ENCODE measurements at places on chromosomes 6 and 20. TPM values are rescaled to one million over a fixed set of nuclear protein-coding genes. Genes with fewer than 3 reads are reported as not detected.

GRCh38 chr20:23528867-23529431 lies 38.0 kb downstream of the CST8 start:
- H3K4me1 ChIP-seq = no peaks in the 10 kb centered on the region
- H3K27ac ChIP-seq = no peak overlapping the region
- DNase-seq = no peak
- H3K36me3 ChIP-seq = no peaks in the 10 kb centered on the region
- no peaks in the 10 kb centered on the region for H3K27me3 ChIP-seq

DNA sequence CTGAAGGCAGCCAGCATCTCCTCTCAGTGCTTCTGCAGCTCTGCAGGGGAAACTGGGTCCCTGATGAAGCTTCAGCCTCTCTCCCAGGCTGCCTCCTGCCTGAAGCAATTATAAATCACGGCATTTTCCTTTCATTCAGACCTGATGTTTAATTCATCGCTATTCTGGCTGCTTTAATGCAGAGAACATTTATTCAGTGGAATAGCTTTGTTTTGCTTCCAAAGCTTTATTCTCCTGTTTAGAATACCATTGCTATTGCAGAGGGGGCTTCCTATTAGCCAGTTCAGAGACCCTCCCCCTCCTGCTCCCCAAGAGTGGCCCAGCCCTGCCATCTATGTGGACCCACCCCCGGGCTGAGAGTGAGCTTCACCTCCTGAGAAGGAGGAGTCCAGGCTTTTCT lies 255.6 kb downstream of the LRFN2 start:
- no peak overlapping the region for H3K27ac ChIP-seq
- peaks cover 54% of the 10 kb centered on the region for H3K27me3 ChIP-seq
- H3K36me3 ChIP-seq = no peaks in the 10 kb centered on the region
- H3K4me1 ChIP-seq = no peaks in the 10 kb centered on the region
- no peak for DNase-seq

DNA sequence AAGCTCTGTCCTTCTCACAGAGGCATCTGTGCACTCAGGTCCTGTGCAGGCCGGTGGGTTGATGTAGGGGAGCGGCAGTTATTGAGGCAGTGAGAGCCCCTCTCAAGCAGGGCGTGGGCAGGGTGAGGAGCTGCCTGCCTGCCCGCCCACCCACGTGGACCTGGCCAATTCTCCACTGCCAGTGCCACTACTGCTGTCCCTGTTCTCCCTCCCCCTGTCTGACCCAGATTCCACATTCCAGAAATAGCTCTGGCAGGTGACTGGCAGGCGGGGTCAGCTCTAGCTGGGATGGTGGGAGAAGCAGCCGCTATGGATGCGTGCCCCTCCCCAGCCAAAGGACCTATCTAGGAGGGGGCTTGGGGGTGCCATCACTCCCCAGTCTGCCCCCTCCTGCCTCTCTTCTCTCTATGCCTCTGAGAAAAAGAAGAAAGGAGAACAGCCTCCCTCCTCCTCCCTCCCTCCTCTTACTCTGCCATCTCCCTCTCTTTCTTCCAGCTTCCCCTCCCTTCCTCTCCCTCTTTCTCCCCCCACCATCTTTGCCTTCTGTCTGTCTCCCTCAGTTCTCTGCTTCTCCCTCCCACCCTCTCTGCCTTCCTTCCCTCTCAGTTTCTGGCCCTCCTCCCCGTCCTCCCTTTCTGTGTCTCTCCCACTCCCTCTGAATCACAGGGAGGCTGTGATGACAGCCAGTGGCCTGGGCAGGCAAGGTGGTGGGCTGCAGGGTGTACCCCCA lies 86.5 kb upstream of the MYL9 start:
- no peaks in the 10 kb centered on the region for H3K4me1 ChIP-seq
- no peak overlapping the region for H3K4me3 ChIP-seq
- no peak for DNase-seq
- H3K27me3 ChIP-seq = no peaks in the 10 kb centered on the region

DNA sequence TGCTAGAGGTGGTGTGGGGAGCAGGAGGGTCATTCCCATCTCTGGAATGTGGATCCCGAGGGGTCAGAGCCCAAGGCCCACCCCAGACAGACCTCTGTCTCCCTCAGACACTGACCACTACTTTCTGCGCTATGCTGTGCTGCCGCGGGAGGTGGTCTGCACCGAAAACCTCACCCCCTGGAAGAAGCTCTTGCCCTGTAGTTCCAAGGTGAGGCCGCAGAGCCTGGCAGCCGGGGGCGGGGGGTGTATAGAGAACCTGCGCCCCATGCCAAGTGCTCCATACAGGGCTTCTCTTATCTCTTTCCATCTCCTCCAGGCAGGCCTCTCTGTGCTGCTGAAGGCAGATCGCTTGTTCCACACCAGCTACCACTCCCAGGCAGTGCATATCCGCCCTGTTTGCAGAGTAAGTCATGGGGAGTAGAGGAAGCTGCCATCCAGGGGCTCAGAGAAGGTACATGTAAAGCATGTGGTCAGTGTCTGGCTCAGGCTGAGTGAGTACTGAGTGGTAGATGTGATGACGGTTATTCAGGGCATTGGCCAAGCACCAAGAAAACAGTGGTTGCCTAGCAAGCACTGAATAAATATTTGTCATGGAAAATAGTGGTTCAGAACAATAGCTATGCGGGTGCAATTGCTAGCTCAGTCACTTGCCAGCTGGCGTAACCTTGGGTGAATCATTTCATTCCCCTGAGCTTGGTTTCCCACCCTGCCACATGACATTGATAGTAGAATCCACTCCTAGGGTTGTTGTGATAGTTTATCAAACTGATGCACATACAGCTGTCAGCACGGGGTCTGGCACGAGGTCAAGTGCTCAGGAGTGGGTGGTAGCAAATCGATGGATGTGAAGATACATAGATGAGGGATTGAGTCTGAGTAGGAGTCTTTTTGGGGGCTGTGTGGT lies 3.5 kb downstream of the PIGT start:
- no peak for DNase-seq
- H3K27ac ChIP-seq = peak overlapping the region; percentile 67
- H3K4me1 ChIP-seq = peaks cover 14% of the 10 kb centered on the region
- H3K36me3 ChIP-seq = peaks cover 62% of the 10 kb centered on the region
- H3K4me3 ChIP-seq = no peak overlapping the region

DNA sequence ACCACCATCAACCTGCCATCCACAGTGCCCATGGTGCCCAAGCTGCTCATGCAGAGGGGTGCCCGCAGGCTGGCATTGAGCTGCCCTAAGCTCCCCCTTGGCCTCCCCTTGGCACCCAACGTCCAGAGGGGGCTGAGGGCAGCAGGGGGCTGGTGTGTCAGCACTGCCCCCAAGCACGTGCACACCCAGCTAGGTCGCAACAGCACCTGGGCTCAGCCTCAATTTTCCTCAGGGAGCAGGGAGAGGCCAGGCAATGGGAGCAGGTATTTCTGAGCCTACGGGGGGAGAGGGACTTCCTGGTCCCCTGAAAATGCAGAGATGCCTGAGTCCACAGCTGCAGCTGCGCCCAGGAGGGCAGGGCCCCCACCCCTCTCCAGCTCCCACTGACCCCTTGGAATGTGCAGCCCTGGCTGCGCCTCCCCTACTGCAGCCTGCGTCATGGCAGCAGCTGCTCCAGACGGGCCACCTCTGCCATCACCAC lies 204.2 kb downstream of the ANKRD60 start:
- no peaks in the 10 kb centered on the region for H3K36me3 ChIP-seq
- no peak overlapping the region for H3K27ac ChIP-seq
- H3K4me1 ChIP-seq = no peaks in the 10 kb centered on the region
- peaks cover 9% of the 10 kb centered on the region for H3K27me3 ChIP-seq

GRCh38 chr6:35360349-35361138 lies 18.2 kb downstream of the PPARD start:
- no peak overlapping the region for H3K4me3 ChIP-seq
- no peaks in the 10 kb centered on the region for H3K4me1 ChIP-seq
- peaks cover 31% of the 10 kb centered on the region for H3K36me3 ChIP-seq
- no peak for DNase-seq
- H3K27ac ChIP-seq = peak overlapping the region; percentile 16
- no peaks in the 10 kb centered on the region for H3K27me3 ChIP-seq

DNA sequence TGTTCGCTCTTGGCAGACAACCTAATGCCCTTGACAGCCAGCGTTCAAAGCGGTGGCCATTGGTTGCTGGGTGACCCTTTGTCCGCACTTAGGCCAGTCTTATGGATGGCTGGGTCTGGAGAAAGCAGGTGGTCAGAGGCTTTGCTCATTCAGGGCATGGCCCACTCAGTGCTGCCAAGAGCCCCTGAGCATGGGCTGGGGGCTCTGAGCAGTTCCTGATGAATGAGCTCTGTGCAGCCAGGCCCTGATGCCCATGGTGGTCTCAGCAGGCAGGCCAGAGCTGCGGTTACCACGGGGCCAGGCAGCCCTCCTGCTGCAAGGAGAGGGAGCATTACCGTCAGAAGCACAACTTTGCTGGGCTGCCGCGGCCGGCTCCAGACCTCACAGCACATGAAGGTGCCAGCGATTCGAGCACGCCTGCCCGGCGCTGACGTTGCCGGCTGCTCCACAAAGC lies 36.3 kb downstream of the CDH4 start:
- no peak overlapping the region for H3K27ac ChIP-seq
- no peaks in the 10 kb centered on the region for H3K36me3 ChIP-seq
- DNase-seq = no peak
- H3K4me1 ChIP-seq = no peaks in the 10 kb centered on the region
- peaks cover 11% of the 10 kb centered on the region for H3K27me3 ChIP-seq

DNA sequence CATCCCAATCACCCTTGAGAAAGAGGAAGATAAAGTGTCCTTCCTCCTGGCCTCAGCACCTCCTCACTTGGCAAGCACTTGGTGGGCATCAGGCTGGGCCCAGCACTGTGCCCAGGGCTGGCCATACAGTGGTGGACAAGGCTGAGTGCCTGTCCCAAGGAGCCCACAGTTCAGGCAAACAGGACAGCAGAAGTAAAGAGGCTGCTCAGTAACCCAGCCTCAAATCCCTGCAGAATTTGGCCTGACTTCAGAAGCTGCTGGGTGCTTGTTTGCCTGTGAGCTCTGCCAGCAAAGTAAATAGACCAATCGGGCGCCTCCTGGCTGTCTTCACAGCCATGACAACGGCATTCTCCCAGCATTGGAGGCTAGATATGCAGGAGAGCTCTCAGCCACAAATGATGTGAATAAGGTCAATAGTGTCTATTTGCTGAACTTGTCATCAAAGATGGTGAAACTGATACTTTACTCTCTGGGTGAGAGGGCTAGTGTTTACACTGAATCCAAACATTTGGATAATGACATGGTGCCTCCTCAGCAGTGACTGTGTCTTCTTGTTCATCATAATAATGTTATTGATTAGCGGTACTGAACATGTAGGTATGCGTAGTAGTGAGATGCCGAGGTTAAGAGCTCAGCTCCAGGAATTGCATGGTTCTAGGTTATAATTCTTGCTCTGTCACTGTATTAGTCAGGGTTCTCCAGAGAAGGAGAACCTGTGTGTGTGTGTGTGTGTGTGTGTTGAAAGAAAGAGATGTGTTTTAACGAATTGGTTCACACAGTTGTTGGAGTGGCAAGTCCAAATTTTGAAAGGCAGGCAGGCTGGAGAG lies 36.9 kb upstream of the FANCE start:
- no peak overlapping the region for H3K4me3 ChIP-seq
- peaks cover 3% of the 10 kb centered on the region for H3K4me1 ChIP-seq
- H3K27ac ChIP-seq = no peak overlapping the region
- no peaks in the 10 kb centered on the region for H3K36me3 ChIP-seq
- no peaks in the 10 kb centered on the region for H3K27me3 ChIP-seq

GRCh38 chr6:153465050-153465449 lies 334.0 kb upstream of the RGS17 start:
- no peaks in the 10 kb centered on the region for H3K4me1 ChIP-seq
- no peaks in the 10 kb centered on the region for H3K36me3 ChIP-seq
- no peak for DNase-seq
- no peak overlapping the region for H3K4me3 ChIP-seq
- H3K27ac ChIP-seq = no peak overlapping the region

DNA sequence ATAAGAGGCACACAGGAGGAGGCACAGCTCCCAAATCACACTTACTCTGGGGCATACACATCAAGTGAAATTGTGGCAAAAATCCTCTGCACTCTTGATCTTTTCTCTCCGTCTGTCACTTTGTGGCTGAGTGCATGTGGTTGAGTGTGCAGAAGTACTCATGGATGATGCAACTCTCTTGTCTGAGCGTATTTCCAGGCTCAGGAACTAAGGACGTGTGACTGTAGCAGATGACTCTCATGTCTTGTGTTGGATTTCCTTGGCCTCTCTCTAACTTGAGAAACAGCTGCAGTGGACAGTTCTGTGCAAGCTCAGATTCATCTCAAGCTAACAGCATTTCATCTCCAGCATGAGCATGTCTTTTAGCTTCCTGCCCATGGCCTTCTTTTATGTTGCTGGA lies 245.4 kb upstream of the FLRT3 start:
- no peak overlapping the region for H3K4me3 ChIP-seq
- no peaks in the 10 kb centered on the region for H3K36me3 ChIP-seq
- H3K4me1 ChIP-seq = no peaks in the 10 kb centered on the region
- no peaks in the 10 kb centered on the region for H3K27me3 ChIP-seq
- no peak for DNase-seq

DNA sequence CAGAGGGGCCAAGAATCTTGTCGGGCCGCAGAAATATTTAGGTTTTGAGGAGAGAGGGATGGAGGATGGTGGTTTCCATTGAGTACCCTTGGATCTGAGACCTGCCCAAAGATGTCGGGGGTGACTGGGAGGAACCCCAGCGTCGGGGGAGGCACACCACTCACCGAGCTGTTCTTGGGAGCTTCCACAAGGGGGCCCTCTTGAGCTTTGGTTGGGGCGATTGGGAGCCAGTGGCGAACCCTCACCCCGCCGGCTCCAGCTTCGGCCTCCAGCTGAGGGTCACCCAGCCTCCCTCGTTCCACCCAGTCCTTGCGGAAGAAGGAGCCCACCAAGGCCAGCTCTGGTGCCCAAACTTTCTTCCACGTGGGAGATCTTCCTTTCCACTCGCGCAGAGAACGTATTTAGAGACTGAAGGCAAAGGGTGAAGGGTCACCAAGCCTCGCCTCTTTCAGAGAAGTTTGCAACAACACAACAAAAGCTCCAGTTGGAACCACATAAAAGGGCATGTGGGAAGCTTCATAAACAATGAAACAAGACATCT lies 33.6 kb downstream of the APCDD1L start:
- H3K36me3 ChIP-seq = no peaks in the 10 kb centered on the region
- H3K4me3 ChIP-seq = no peak overlapping the region
- H3K4me1 ChIP-seq = no peaks in the 10 kb centered on the region
- DNase-seq = no peak
- H3K27me3 ChIP-seq = no peaks in the 10 kb centered on the region

DNA sequence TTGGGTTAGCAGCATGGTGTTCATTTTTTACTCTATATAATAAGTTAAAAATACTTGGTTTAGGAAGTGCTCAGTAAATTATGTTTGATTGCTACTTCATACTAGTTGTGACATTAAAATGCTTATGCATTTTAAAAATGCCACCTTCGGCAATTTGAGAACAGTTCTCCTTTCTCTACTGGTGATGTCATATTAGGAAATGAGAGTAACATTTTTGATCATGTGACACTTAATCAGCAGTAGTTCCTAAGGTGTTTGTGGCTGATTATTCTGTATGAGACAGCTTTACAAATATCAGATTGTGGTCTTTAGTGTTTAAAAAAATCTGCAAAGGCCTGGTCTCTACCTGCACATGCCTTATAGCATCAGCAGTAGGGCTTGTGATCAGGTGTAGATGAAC lies 4.4 kb downstream of the GZF1 start:
- no peak overlapping the region for H3K4me3 ChIP-seq
- H3K4me1 ChIP-seq = peaks cover 28% of the 10 kb centered on the region
- H3K27me3 ChIP-seq = no peaks in the 10 kb centered on the region
- H3K27ac ChIP-seq = no peak overlapping the region

PAX1 gene
- total RNA-seq = not detected

BMP6 gene
- total RNA-seq = 18.7 TPM

NR2E1 gene
- not detected for total RNA-seq

LYRM2 gene
- 43.3 TPM for total RNA-seq

KCNB1 gene
- total RNA-seq = 0.26 TPM

MAP7 gene
- 22.0 TPM for total RNA-seq

RFX6 gene
- total RNA-seq = not detected
